Right lung (tissue), 10 donors: ENCODE measurements at places on chromosomes 3 and 15. TPM values are rescaled to one million over a fixed set of nuclear protein-coding genes. Genes with fewer than 3 reads are reported as not detected.

DNA sequence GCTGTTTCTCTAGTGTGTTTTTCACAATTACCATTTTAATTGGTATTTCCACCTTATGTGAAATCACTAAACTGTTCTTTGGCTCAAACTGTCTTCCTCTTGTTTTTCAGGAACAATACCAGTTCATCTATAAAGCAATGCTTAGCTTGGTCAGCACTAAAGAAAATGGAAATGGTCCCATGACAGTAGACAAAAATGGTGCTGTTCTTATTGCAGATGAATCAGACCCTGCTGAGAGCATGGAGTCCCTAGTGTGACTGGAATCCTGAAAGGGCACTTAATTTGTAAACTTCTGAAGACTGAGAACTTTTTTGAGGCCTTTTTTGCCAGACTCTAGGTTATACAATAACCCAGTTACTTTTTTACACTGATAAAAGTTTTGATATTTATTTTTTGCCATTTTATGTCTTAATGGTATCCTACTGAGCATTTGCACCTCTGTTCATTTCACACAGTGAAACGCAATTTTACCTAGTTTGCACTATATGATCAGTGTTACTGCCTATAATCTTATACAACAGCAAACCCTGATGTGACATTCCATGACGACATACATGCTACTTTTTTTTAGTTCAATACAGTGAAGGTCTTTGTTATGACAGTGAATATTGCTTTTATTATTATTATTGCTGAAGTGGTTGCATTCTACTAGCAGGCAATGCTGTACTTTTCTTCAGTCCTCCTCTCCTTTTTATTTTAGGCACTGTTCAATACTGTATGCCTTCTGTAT, 80.1 kb downstream of the FEZF2 start:
- DNase-seq = no peak

DNA sequence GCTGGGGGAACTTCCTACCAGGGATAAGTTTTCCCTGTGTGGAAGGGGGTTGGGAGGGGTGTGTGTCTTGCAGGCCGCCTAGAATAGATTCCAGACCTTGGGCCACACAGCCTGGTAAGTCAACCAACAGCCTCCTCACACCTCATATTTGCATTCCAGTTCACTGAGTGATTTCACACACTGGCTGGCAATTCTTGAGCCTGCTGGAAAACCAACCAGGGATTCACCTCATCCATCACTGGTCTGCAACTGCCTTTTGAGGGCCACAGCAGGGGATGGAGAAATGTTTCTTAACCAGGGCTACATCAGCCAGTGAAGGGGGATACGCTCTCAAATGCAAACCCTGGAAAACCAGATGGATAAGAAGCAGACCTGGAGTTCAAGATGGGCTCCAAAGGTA, 2.0 kb downstream of the FSTL1 start:
- no peak for DNase-seq

TTC21A gene
- polyA plus RNA-seq = 13.5 TPM

DNA sequence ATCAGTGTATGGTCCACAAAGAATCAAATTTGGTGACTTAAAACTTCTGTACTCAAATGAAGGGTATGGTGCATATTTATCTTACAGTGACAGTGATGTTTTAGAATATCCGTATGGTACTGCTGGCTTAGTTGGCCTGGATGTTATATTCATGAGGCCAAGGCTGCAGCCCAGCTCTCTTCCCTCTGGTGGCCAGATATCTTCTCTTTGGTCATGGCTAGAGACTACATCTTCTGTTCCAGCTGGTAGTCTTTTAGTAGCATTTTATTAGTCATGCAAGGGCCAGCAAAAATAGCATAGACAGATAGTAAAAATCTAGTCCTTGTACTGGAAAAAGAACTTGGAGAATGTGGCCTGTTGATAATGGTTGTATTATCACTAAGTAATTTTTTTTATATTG, 124.0 kb upstream of the ROPN1 start:
- DNase-seq = no peak

GRCh38 chr3:115790759-115791158, 167.4 kb downstream of the GAP43 start:
- no peak for DNase-seq

- no peak for DNase-seq
Observed at GRCh38 chr3:169627073-169627472, 36.4 kb downstream of the MECOM start.

ALG3 gene
- polyA plus RNA-seq = 23.0 TPM

GRCh38 chr15:73353734-73354133, 15.0 kb downstream of the HCN4 start:
- no peak for DNase-seq

DNA sequence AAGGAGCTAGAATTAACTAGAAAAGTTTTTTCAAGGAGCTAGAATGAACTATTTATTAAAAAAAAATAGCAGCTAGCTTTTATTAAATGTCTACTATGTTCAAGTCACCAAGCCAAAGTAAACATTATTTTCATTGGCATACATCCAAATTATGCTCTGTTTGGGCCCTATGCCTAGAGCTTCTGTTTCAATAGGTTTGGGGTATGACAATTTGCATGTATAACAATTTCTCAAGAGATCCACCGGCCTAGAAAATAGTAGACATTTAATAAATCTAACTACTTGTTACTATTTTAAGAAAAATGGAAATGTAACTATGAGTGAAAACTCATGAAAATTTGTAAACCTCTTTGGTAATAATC, 8.0 kb downstream of the GABRR3 start:
- no peak for DNase-seq

DNA sequence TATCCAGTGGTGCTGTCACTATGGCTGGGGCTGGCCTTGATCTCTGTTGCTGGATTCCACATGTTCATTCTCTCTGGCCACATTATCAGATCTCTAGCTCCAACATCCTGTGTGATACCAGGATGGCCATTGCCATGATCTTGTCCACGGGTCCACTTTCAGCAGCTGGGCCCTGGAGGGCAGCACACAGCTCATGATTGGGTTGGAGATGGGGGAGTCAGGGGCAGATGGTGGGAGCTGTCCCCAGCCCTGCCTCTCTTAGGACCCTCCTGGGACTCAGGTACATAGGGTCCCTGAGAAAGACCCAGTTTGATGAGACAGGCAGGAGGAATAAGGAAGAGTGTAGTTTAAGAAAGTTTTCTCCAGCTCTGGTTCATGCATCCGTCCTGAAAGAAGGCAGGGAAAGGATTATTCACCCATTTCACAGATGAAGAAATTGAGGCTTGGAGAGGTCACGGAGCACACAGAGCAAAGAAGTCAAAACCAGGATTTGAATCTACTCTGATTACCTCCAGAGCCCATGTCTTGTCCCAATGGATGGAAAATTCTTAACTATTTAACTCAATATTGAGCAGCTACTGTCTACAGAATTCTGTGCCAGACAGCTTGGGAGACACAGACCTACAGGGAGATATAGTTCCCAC, 100.5 kb downstream of the LINGO1 start:
- no peak for DNase-seq

- no peak for DNase-seq
Observed at GRCh38 chr3:187183903-187184302, 13.4 kb upstream of the RTP1 start.

GRCh38 chr3:99049164-99049563, 147.7 kb upstream of the DCBLD2 start:
- DNase-seq = no peak

GRCh38 chr3:191269289-191270085, 59.7 kb upstream of the CCDC50 start:
- DNase-seq = no peak

GRCh38 chr3:170553788-170554757, 31.8 kb downstream of the SLC7A14 start:
- DNase-seq = no peak

DNA sequence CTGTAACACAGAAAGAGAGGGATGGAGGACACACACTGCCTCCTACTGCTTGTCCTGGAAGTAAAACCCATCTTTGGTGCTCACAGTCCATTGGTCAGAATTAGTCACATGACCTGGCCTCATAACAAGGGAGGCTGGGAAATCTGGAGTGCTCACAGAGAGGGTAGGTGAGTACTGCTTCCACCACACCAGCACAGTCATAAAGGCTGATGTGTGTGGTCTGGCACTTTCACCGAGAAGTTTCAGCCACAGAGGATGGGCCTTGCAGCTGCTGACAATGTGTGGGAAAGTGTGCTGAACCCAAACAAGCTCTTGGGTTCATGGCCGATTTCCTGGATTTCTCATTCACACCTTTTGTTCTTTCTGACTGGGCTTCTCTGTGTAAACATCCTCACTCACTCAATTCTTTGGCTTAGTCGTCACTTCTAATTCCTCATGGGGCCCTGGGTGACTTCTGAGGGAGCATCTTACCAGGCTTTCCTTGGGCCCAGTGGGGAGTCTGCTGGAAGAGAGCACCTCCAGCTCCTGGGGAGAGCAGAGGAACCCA, 100.7 kb downstream of the ASB7 start:
- DNase-seq = no peak

DNA sequence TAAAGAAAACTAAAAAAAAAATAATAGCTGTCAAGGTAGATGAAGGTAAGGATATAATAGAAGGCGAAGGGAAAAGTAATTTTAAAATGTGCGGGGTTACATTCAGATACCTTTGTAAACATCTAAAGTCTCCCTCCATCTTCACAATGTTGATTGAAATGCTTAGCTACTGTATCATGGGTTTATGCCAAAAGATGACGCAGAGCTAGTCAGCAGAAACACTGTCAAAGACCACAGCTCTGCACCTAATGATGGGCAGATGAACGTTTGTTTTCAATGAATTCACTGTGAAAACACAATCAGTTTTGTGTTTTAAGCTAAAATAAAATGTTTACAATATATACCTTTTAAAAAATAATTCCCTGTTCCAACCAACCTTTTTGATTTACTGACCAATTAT, 61.2 kb downstream of the RFTN1 start:
- no peak for DNase-seq

DNA sequence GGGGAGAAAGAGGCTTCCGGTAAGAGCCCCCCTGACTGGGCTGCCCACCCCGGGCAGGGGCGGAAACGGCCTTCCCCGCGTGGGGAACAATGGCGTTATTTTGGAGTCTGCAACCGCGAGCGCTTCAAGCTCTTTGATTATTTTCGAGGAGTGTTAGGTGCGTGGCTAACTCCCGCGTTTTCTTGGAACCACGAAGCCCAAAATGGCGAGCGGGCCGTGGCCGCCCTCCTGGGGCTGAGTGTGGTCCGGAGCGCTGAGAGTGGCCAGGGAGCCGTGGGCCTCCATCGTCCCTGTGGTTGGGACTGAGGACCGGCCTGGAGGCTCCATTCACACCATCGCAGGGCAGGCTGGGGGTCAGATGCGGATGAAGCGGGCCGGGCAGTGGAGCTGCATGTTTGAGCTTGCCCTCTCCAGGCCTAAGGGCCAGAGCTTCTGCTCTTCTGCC, 44.6 kb upstream of the POLG start:
- no peak for DNase-seq

DNA sequence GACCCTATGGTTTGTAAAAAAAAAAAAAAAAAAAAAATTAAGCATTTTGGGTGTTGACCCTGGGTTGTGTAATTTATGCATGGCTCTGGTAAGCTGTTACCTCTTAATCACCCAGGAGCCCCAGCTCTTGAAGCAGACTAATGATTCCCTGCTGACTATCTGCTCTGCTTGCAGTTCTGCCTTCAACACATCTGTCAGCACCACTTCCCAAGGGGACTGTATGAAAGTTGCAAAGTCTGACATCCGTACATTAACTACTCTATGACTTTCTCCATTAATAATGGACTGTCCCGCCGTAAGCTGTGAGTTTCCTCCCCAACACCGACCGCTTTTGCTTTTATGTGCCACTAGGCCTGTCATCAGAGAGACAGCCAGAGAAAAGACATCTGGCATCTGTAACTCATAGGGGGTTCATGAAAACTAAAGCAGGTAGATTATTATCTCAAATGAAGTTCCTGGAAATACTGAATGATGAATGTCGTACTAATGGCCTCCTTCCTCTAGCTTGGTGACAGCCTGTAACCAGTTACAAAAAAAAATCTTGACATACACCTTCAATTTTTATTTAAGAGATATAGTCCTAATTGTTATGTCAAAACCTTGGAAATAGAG, 271.5 kb downstream of the IL5RA start:
- DNase-seq = no peak

GRCh38 chr15:95989392-95989791, 341.1 kb upstream of the NR2F2 start:
- DNase-seq = no peak

- DNase-seq = no peak
Observed at GRCh38 chr3:62882676-62883200, 7.5 kb upstream of the CADPS start.

GRCh38 chr3:140580746-140581145, 97.1 kb upstream of the TRIM42 start:
- no peak for DNase-seq

DNA sequence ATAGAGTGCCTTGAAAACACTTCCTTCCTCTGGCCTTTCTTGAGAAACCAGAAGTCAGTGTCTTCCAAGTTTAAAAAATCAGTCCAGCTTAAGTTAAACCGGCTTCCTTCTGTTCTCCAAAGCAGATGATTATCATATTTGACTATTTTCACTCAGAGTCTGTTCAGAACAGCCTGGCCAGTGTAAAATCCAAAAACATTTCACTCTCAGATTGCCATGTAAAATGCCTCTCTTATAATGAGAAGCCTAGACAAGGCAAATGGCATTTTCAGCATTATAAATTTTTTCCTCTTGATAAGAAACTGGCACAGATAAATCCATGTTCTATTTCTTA, 193.5 kb downstream of the TNIK start:
- DNase-seq = no peak

DNA sequence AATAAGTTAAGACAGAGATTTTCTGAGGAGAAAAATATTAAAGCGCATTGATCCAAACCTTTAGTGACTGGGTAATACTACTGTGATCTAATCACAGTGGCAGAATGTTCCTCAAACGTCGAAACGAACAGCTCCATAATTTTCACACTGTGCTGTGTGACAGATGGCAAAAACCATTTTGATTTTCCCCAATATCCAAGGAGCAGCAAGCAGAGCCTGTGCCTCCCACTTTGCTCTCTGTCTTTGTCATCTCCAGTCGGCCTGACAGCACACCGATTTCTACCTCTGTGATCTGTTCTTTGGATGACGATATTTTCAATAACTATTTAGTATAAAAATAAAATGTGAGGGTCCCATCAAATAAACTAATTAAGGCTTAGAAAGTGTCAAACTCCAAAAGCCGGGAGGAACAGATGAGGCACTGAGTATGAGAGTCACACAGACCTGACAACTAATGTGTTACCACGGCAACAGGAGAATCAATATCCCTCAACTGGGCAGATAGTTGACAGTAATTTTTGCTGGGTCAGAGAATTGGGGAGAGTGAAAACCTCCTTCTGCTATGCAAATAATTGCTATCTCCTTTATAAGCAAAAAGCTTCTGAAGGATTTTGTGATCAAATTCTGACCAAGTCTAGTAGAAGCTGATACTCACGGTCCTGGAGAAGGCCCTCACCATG, 489.1 kb upstream of the CFAP20DC start:
- DNase-seq = no peak

GRCh38 chr3:30895329-30895728, 868 bp upstream of the GADL1 start:
- DNase-seq = no peak

DNA sequence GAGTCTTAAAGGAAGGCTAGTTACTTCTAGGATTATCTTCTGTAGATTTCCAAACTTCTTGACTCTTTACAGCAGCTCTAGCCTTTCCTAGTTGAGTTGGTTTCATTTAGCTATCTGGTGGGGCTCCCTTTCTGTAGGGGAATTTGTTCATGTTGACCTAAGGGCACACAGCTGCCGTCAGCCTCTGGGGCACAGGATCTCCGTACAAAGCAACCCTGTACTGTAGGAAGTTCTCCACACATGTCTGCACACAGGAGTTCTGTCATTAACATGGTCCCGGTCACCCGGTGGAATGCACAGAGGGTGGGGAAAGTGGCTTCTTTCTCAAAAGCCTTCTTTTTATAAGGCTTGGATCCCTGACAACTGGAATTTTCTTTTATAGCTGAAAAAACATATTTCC, 88.7 kb upstream of the TNIK start:
- no peak for DNase-seq

PARP15 gene
- polyA plus RNA-seq = 1.0 TPM
